Activated gamma-delta T cell treated with Interleukin-2 at 50 U/mL for 16 hours (primary cell): ENCODE measurements at places on chromosomes 3 and 15.

GRCh38 chr15:48647962-48648361 lies 2.5 kb upstream of the FBN1 start:
- no peak for DNase-seq

DNA sequence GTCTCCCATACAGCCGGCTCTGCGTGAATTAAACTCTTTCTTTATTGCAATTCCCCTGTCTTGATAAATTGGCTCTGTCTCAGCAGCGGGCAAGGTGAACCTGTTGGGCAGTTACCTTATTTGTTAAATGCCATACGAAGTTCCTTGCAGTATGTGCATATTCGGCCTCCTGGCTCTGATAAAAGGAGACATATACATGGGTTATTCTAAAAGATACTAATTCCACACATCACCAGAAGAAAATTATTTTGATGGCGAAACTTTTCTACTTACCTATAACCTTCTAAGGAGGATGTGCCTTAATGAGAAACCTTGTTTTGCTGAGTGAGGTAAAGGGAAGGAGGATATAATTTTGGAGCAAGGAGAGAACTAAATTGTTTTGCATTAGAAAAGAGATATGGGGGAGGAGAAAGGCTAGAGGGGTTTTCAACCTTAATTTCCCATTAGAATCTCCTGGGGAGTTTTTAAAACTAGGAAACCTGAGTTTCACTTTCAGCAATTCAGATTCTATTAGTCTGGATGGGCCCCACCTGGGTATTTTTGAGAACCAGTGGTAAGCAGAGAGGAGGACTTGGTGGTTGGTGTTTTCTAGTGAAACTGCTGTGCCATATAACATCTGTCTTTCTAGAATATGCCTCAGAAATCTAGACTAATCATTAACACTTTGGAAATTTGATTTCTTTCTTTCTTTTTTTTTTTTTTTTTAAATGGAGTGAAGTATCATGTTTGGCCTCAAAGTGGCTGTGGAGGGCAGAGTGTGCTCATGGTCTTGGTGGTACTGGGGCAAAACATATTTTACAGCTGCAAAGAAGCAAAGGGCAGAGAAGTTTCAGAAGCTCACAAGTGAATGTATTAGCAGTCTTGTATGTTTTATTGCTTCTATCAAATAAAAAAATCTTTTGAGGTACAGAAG lies 23.0 kb downstream of the NANOGP8 start:
- no peak for DNase-seq

GRCh38 chr3:39079530-39079929 lies 27.7 kb downstream of the WDR48 start:
- no peak for DNase-seq

DNA sequence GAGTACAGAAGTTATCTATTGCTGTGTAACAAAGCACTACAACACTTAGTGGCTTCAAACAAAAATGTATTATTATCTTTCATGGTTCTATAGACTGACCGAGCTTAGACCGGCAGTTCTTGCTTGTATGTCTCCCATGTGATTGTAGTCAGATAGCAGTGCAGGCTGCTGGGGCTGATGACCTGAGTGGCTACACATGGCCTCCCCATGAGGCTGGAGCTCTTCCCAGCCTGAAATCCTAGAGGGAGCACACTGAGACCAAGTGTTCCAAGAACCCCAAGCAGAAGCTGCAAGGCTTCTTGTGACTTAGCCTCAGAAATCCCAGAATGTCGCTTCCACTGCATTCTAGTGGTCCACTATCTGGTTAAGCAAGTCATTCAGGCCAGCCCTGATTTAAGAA lies 141.2 kb upstream of the TLE3 start:
- DNase-seq = no peak
